ENCODE measurements at places on chromosomes 6 and 20.

DNA sequence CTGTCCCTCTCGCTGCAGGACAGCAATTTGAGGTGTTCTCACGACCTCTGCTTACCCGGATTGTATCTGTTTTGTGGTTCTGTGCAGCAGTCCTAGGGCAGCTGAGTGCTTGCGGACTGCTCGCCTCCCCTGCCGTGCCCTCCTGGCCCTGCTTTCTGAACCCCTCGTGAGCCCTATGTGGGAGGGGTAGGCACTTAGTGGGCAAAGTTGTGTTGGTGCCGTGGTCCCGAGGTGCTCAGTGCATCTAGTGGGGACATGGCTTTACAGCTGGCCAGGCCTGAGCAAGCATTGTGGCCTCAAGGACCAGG is 5.2 kb downstream of the TMEM181 start:
- DNase-seq = no peak

- no peak for DNase-seq
These were observed 9.3 kb downstream of the WDR27 start for GRCh38 chr6:169692516-169692915.

GRCh38 chr6:107600936-107601335 is 111.0 kb downstream of the SOBP start:
- peak; percentile 8 for DNase-seq

DNA sequence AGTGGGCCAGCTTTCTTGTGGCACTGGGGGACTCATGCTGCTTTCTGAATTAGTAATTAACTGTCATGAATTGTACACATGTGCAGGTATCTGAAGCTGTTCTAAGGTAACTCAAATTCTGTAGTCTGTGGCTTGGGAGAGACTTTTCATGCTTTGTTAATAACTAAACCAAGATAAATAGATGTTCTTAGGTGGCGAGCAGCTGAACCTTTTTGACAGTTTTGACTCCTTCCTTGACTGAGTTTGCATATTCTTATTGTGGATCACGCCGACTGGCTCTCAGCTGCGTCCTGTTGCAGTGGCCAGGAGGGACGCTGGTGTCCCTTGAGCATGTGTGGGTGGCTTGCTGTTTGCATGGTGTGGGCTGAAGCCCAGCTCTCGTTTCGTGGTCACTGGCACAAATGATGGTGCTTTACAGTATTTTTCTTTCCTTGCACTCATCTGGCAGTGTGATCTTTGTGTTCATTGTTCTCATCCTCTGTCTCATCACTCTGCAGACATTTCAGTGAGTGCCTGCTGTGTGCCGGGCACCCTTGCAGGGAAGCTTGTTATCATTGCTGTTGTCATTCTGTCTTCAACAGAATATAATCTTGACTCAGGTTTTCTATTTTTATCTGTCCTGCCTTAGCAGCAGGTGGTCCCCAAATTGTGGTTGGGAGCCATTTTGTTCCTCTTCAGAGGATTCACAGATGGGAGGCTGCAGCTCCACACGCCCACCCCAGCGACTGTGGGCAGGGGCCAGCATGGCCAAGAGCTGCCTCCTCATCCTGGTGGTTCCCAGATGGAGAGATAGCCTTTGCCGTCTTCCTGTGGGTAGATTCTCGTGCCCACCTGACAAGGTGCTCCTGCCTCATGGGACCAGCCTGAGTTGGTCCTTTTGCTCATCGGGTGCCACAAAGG is 39.6 kb downstream of the DUSP22 start:
- no peak for DNase-seq

- DNase-seq = peak; percentile 19
These were observed 798 bp downstream of the DSP start for GRCh38 chr6:7542065-7542873.

DNA sequence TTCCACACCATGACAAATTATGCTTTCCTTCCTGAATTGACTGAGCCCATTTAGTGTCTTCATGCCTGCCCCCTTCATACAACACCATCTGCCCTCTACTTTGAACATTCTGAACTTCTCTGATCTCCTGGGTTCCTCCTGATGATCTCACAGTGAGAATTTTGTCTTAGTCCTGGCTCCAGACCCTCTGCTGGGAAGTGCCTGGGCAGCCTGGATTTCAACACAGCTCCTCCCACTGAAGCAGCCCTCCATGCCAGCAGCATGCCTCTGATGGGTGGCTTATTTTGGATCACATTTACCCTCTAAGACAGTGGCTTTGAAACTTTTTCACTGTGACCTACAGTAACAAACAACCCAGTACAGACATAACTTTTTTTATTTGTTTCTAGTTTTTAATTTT is 41.5 kb downstream of the DSE start:
- no peak for DNase-seq

DNA sequence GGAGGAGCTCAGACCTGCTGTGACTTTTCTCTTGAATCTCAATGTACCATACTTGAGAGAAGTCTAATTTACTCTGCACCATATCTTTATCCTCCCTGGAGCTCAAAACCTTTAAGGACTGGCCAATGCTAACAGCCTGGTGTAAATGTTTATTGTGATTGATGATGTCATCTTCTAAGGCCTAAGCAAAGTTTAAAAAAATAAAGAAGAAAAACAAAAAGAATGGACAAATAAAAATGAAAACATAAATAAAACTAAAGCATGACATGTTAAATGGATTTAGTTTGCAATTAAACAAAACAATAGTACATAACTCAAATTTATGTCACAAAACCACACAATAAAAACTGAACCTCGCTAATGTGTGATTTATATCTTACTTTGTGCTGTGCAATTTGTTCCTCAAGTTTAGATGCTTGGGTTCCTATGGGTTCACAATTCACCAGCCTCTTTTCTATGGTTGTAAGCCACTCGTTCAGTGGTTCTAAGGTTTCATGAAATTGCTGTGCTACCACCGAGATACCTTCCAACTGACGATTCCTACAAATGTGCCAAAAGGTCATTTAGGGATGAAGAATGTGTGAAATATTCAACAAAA is 113.0 kb downstream of the DST start:
- DNase-seq = no peak

DNA sequence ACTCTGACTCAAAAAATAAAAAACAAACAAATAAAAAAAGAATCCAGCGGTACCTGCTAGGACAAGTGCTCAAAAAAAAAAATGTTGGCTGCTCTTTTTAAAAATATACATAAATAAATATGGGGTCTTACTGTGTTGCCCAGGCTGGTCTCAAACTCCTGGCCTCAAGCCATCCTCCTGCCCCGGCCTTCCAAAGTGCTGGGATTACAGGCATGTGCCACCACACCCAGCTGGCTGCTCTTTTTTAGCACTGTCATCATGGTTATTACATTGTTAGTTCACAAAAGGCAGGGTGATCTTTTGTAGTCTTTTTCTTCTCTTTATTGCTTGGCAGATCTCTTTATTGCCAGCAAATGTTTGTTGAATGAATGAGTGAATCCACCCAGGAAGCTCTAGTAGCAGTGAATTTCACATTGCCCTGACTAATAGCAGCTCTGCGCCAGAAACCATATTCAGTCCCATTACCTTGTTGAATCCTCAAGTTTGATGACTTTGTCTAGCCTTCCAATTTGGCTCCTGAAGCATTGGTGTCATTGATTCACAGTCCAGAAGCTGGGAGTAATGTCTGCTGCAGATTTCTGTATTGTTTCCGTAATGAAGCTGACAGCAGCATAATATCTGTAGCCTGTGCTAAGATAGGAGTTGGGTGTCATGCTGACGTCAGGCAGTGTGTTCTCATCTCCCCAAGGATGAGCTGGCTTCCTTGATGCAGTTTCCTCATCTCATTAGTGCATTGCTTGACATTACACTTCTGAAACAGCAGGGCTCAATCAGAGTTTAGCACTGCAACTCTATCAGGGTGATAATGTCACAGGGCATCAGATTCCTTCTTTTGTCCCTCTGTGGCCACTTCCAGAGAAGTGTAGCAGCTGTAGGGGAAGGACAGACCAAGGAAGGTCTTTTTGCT is 84.9 kb upstream of the TGM3 start:
- peak; percentile 68 for DNase-seq

DNA sequence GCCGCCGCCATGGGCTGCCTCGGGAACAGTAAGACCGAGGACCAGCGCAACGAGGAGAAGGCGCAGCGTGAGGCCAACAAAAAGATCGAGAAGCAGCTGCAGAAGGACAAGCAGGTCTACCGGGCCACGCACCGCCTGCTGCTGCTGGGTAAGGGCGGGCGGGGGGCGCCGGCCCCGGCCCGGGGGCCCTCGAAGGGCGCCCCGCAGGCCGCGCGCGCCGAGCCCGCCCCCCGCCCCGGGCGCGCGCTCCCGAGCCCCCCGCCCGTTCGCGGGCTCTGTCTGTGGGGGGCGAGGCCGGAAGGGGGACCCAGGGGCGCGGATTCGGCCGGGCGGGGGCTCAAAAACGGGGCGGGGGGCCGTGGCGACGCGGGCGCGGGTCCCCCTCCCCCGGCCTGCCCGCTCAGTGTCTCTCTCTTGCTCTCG is 39.2 kb downstream of the GNAS start:
- peak; percentile 45 for DNase-seq

- DNase-seq = no peak
These were observed 21.9 kb downstream of the RIMS1 start for GRCh38 chr6:71908162-71908765.

DNA sequence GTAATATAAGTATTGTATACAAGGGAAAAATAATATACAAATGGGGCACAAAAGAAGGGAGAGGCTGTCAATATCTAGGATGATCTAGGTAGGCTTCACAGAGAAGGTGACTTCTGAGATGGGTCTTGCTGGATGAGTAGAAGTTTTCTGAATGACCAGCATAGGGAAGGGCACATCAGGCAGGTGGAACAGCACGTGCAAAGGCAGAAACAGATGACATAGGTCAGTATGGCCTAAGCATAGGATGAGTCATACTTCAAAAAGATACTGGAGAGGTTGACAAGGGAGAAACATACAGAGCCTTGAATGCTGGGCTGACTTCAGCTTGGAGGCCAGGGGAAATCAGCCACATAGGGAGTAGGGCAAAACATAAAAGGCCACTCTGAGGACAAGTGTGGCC is 31.9 kb upstream of the SIRPA start:
- peak; percentile 28 for DNase-seq

GRCh38 chr6:20441921-20442320 is 40.2 kb downstream of the E2F3 start:
- no peak for DNase-seq

GRCh38 chr6:21596949-21597682 is 3.6 kb downstream of the SOX4 start:
- peak; percentile 77 for DNase-seq

DNA sequence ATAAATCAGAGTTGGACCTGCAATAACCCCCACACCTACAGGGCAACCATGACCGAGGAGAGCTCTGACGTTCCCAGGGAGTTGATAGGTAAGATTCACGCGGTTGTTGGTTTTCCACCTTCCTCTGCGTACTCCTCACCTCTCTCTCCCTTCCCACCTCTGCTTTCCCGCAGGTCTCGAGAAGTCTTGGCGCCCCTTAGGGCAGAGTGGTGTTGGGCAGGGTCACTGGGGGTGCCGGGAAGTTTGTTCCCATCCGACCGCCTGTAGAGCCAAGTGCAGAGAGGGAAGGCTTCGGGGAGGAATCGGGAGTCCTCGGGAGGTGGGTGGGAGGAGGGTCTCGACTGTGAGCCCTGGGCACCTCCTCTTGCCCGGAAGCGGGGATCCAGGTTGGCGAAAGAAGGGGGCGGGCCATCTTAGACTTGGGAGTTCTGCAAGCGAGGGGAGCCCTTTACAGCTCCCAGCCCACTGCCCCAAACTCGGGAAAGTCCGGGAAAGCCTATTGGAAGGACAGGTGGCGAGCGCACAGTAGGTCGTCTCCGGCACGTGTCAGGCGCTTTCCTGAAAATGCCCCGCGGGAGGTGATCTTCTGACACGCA is 672 bp downstream of the CARMIL1 start:
- DNase-seq = no peak

- DNase-seq = no peak
These were observed 91.6 kb downstream of the PRND start for GRCh38 chr20:4813076-4813862.

DNA sequence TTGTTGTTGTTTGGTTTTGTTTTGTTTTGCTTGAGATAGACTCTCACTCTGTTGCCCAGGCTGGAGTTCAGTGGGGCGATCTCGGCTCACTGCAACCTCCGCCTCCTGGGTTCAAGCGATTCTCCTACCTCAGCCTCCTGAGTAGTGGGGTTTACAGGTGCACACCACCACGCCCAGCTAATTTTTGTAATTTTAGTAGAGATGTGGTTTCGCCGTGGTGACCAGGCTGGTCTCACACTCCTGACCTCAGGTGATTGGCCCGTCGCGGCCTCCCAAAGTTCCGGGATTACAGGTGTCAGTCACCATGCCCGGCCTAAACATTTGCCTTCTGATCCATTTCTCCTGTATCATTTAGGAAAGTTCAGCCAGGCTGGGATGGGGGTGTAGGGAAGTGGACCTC is 17.7 kb downstream of the DUSP22 start:
- no peak for DNase-seq

- peak; percentile 69 for DNase-seq
These were observed 25.7 kb downstream of the EZR start for GRCh38 chr6:158793432-158793831.

DNA sequence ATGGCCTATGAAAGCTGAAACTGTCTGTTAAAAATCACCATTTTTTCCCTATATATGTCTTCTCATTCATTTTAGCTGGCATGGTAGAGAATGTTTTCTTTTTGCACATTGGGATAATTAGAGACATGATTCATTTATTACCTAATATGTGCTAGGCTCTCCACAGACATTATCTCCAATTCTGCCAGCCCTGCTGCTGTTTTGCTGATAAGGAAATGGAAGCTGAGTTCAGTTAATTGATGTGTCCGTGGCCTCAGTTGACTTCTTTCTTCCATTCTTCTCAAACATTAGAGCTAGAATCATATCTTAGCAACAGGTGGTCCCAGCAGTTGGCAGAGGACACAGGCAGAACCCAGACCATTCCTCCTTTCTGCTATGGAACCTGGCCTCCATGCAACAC is 644.1 kb upstream of the CITED2 start:
- peak; percentile 22 for DNase-seq

DNA sequence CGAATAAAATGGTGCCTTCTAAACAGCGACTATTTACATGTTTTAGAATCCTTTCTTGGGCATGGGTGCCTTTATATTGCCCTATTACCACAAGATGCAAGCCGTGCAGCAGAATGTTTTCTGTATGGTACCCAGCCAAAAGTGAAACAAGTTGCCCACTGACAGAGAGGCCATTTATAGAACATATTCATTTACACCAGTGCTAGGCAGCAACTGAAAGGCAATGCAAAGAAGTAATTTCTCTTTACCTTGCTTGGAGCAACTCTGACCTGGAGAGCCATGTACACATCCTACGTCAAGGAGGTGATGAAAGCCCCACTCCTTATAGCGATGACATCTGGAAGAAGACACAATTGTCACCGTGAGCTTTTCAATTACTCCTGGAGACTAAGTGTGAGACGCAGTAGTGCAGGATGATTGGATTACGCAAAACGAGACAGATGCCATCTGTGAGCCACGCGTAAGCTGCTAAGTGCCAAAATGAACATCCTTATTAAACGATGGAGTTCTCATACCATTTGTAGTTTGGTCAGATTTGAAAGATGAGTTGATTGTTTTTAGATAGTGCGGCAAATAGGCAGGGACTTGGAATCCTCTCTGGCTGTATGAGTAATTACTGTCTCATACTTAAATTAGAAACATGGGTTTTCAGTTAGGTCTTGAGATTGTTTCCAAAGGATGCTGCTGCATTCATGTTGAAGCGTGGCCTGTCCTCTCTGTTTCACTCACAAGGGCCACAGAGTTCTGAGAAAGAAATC is at the start of gene TMEM244:
Gene TMEM244 (minus strand): TSS at position 408 of the 758 bp plus-strand sequence. CDS start 127 bp downstream, at position 281.
- DNase-seq = peak; percentile 51

GRCh38 chr6:135673501-135674309 is 176.2 kb upstream of the AHI1 start:
- DNase-seq = peak; percentile 94

GRCh38 chr6:156773476-156773875 is 3.7 kb upstream of the ARID1B start:
- DNase-seq = no peak

- DNase-seq = no peak
These were observed 133.4 kb downstream of the CEBPB start for GRCh38 chr20:50323777-50324775.

- DNase-seq = peak; percentile 39
These were observed 66.6 kb upstream of the CCDC167 start for GRCh38 chr6:37566111-37566949.

Data from fibroblast of lung (primary cell).